ENCODE measurements at places on chromosomes 2 and 18. TPM values are rescaled to one million over a fixed set of nuclear protein-coding genes. Genes with fewer than 3 reads are reported as not detected.
A peak's percentile ranks its signal among the peaks of the same experiment; 100 is the strongest.

DNA sequence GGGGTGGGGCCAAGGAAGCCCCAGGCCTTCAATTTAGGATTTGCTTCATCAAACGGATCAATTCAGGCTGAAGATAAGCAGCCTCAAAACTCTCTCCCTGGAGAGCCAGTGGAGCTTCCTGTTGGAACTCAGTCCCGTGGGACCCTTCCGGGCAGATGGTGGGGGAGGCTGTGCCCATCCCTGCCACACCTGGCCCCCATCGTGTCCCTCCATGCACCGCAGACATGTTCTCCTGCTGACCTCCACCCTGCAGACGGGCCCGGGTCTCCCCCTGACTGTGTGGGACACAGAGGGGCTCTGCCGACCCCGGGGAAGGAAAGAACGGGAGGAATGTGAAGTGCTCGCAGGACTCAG is 144.2 kb downstream of the TPO start:
- no peak for DNase-seq

The DDX1 gene
- total RNA-seq: 87.3 TPM

The FOXI3 gene
- 0.27 TPM for total RNA-seq

DNA sequence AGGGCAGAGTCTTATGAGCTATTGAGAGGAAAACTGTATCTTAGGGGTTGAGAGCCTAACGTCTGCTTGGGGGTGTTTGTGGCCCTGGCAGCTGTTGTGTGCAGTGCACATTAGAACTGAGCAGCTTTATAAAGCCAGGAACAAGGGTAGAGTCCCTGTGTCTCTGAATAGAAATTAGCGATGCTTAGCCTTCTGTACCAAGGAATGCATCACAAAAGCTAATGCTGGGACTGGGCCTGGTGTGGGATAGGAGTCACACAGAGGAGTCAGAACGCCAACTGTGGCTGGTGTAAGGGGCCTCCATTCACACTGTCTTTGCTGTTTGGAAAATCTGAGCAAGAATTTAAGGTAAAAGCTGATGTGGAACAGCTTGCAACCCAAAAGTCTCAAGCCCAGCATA is 283.2 kb downstream of the SOX11 start:
- no peak for DNase-seq

DNA sequence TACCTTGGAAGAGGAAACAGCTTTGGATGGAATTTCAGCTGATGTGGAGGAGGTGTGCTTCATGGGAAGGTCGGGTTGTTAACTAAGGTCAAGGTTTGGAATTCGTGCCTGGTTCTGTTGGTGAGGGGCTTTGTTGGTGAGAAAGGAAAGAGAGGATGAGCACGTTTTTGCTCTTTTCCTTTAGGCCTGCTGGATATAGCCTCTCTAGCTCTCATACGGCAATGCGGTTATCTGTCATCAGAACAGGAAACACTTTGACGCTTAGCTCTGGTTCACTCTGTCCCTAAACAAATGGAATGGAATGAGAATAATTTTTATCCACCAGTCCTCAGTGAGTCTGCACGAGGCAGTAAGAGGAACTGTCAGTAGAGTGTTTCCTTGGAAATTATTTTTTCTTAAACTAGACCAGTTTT is 169.7 kb upstream of the NOSTRIN start:
- no peak for DNase-seq

DNA sequence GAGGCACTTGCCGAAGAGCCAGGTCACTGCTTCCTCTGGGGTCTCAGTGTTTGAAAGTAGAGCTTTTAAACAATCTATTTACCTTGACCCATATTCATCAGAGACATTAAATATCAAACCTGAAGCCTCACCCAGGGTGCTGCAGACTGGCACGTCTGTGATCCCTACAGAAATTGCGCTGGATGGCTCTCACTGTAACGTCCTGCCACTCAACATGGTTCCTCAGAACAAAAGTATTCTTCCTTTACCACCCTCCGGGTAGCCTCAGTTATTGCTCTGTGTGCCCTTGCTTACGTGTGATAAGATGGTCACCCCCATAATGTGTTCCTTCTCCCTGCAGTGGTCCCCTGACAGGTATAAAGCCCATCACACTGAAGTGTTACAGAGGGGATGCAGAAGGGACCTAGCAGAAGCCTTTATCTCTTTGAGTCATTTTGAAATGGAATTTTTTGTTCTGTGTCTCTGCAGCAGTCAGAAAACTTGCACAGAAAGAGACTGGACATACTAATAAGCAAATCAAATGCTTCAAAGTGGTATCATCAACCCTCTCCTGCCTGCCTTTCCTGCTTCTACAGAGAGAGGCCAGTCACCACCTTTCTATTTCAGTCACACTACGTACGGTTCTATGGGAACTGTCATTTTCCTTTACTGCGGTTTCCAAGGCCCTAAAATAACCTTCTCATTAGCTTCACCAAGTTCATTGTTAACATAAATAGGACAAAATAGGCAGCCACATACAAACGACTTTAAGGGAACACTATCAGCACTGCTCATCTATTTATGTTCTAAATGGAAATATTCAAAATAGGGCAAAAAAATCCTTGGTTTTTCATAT is 86.8 kb downstream of the METTL8 start:
- no peak for DNase-seq

- no peak for DNase-seq
Observed at GRCh38 chr2:175175896-175176295, 5.6 kb downstream of the ATP5MC3 start.

GRCh38 chr2:6143812-6144211 is 451.6 kb downstream of the SOX11 start:
- no peak for DNase-seq

DNA sequence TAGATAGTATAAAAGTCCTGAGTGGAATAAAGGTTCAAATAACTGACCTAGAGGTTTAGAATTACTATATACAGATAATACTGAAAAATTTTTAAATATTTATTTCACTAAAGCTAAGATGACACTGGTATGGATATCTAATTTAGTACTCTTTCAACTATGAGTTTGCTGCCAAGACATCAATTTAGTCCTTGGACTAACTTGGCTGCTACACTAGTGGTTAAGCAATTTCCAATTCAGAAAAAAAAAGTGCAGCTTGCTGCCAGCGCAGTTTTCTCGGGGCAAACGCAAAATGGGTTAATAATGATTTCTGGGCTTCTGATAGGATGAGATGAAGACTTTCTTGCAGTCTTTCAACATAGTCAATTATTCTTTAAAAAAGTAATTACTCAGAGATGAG is 10.8 kb downstream of the BUB1 start:
- no peak for DNase-seq

DNA sequence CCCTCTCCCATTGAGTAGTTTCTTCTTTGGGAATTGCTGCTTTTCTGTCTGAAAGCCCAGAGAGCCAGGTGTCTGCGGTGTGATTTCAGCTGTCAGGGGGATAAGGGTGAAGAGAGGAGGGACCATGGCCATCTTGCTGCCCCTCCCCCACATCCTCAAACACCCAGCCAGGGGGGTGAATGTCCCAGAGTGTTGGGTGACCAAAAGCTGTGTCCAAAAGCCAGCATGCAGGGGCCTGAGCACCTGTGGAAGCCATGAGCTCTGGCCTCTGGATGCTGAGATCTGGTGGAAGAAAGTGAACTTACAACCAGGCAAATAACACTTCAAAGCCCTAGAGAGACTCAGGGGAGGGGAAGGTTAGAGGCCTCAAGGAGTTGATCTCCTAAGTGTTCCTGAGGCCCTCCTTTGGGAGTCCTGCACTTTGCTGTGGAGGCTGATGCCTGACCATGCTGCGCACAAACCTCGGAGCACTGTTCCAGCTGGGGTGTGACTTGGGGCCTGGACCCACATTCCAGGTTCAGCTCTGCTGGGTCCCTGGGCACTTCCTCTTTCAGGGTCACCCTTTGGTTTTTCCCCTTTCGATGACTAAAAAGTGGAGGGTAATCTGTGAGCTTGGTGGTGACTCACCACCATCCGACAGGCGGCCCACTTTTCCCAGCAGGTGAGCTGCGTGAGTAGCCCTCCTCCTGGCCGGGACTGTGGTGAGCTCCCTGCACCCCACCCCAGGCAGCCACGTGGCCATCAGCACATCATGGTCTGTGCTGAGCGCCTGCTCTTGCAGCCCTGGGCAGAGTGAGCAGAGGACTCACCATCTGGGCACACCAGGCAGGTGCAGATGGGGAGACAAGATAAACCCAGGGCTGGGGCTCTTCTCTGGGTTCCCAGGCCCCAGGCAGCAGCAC is 66.8 kb upstream of the FOSL2 start:
- DNase-seq: no peak

- no peak for DNase-seq
Observed at GRCh38 chr2:73935641-73936040, 9.0 kb downstream of the DGUOK start.

GRCh38 chr2:142930835-142931398 is 53.5 kb downstream of the KYNU start:
- no peak for DNase-seq

GRCh38 chr2:138123741-138124140 is 159.5 kb downstream of the HNMT start:
- DNase-seq: no peak

GRCh38 chr2:171235262-171235881 is 74.7 kb upstream of the TLK1 start:
- DNase-seq: no peak

- no peak for DNase-seq
Observed at GRCh38 chr2:216320852-216321251, 51.4 kb downstream of the MARCHF4 start.

GRCh38 chr2:64018701-64019082 is 536 bp downstream of the VPS54 start:
- DNase-seq: peak; percentile 69

The TNFAIP6 gene
- total RNA-seq: 1.2 TPM

GRCh38 chr2:127401757-127402695 is 14.3 kb upstream of the MAP3K2 start:
- DNase-seq: no peak

- no peak for DNase-seq
Observed at GRCh38 chr2:30511122-30512083, 64.4 kb downstream of the LCLAT1 start.

The PSTPIP2 gene
- 10.6 TPM for total RNA-seq

GRCh38 chr18:11008505-11008904 is 140.9 kb downstream of the PIEZO2 start:
- DNase-seq: no peak

DNA sequence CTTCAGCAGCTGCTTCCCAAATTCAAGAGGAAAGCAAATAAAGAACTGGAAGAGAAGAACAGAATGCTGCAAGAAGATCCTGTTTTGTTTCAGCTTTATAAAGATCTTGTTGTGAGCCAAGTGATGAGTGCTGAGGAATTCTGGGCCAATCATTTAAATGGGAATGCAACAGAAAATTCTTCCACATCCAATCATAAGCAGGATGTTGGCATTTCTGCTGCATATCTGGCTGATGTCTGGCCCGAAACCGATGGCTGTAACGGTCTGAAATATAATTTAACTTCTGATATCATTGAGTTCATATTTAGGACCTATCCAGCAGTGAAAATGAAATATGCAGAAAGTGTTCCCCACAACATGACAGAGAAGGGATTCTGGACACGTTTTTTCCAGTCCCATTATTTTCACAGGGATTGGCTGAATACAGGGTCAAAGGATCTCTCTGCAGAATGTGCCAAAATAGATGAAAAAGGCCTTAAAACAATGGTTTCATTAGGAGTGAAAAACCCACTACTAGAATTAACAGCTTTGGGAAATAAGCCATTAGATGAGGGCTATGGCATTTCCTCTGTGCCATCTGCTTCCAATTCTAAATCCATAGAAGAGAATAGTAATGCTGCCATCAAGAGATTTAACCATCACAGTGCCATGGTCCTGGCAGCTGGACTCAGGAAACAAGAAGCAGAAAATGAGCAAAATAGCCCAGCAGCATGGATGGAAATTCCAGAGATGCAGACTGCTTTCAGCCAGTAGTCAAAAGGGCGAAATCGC is 175.6 kb downstream of the MC4R start:
- DNase-seq: no peak

- no peak for DNase-seq
Observed at GRCh38 chr2:236536727-236537398, 32.8 kb upstream of the ACKR3 start.

The DNER gene
- total RNA-seq: not detected

- DNase-seq: no peak
Observed at GRCh38 chr2:31137211-31138036, 816 bp downstream of the GALNT14 start.

DNA sequence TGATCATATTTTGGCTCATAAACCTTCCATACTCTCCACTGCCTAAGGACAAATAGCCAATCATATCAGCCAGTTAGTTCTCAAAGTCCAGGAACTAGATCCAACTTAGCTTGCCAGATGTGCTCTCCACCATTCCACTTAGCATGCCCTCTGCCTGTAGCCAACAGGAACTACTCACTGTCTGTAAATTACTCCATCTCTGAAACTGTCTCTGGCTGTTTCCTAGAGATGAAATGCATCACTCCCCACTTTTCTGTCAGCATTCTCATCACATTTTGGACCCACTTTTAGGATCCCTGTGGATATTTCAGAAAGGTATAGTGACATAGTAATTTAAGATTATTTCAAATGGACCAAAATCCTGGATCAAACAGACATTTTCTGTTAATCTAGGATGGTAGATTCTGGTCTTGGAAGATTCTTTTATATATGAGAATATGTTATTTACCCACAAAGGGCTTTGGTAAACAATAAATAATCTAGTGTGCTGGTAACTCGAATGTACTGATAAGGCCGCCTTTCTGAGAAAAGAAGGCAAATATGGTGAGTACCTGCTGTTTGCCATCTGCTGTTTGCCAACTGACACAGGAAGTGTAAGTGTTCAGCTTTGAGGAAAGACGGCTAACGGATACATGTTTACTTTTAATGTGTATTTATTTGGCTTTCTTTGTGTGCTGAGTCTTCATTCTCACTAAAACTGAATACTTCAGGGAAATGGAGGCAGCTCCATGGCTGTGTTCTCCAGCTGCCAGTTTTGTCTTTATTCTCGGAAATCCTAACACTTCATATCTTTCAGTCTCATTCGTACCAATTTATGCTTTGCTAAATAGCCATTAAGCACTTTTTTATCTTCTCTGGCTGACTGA is 79.5 kb downstream of the EVA1A start:
- DNase-seq: no peak

The ASB18 gene
- not detected for total RNA-seq

The VSNL1 gene
- 0.61 TPM for total RNA-seq

- no peak for DNase-seq
Observed at GRCh38 chr2:83331810-83332209, 1127.3 kb downstream of the SUCLG1 start.

- DNase-seq: no peak
Observed at GRCh38 chr2:201223089-201224073, 37.0 kb upstream of the CASP8 start.

DNA sequence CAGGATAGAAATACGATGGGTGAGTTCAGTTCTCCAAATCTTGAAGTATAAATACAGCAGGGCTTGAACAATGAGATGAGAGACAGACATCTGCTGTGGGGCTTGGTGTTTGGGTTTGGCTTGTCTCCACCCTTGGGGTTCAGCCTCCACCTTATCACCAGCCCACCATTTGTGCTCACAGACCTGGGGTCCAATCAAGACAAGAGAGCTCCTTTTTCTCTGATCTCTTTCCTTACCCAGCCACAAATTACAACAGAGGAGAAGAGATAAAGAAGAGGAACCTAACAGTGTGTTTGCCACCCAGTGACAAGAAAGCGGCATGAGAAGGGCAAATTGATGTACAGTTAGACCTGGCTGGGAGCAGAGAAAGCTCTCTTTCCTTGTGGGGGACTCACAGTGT is 204.5 kb upstream of the CXCR4 start:
- DNase-seq: no peak

GRCh38 chr18:69400253-69400975 is at the start of gene DOK6:
DOK6 (plus strand) TSS chr18:69400888.
- peak; percentile 70 for DNase-seq

The CTAGE1 gene
- 0.07 TPM for total RNA-seq

The ARHGEF33 gene
- 0.83 TPM for total RNA-seq

The GRHL1 gene
- 9.7 TPM for total RNA-seq

The IL36G gene
- total RNA-seq: not detected
